GM10248 (cell line): ENCODE measurements at places on chromosomes 6 and 20.

DNA sequence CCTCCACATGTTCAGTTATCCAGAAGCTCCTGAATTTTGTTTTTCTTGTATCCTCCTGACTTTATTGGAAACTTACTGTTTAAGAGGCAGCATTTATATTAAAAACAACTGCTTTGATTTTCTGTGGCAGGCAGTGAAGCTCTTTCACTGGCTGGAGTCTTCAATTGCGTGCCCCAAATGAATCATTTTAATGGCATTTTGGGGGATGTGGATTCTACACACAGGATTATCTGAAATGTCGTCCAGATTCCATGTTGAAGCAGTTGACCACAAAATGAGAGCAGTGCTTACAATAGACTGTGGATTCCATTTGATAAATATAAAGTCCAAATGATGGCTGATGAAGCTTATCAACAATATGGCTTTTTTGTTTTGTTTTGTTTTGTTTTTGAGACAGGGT is 41.0 kb upstream of the HIVEP1 start:
- no peak for DNase-seq

DNA sequence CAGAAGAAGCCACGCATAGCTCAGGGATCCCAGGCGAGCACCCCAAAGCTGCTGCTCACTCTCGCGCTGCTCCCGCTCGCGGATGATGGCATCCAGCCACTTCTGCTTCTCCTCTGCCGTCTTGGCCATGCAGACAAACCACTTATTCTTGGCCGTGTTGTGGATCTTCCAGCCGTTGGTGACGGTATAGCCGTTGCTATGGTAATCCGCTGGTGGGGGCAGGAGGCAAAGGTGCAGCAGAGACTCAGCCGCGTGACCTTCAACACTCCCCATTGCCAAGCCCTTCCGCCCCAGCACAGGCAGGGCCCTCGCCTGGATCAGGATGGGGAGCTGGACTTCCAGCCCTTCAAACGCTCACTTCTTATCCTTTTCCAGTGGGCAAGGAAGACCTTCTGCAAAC is 136.9 kb downstream of the PREX1 start:
- DNase-seq: no peak

- DNase-seq: no peak
These were observed 90.7 kb upstream of the SASH1 start for GRCh38 chr6:148251891-148252290.

GRCh38 chr6:106446983-106447382 is 86.5 kb downstream of the CRYBG1 start:
- DNase-seq: no peak

DNA sequence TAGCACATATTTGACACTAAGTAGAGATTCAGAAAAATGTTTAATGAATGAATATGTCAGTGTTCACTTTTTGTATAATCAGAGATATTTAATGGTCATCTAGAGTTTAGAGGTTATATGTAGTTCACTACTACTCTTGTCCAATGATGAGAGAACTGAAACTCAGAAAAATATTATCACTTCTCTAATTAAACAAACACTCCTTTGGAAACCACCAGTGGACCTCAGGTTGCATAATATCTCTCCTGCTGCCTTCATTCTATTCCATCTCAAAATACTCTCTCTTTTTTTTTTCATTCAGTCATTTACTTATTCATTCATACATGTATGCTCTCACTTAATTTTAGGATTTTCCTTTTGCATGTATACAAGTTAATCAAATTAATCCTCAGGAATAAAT is 423.1 kb upstream of the RNF217 start:
- no peak for DNase-seq

- DNase-seq: no peak
These were observed 84.5 kb upstream of the SNAP25 start for GRCh38 chr20:10134176-10134575.

DNA sequence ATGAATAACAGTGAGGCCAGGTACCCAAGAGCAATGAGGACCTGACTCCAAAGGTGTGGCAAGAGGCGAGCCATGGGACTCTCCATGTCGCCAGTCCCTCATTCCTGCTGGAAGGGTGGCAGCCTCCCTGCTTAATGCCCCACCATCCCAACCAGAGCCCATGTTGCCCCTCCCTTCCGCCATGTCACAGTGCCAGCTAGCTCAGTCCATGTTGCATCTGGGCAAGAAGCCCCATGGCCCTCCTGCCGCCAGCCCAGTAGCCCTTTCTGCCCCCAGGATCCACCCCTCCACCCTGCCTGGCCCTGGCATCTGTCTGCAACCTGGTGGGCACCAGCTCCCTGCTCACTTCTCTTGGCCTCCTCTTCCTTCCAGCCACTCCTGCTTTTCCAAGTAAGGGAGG is 6.0 kb upstream of the CPNE5 start:
- no peak for DNase-seq

DNA sequence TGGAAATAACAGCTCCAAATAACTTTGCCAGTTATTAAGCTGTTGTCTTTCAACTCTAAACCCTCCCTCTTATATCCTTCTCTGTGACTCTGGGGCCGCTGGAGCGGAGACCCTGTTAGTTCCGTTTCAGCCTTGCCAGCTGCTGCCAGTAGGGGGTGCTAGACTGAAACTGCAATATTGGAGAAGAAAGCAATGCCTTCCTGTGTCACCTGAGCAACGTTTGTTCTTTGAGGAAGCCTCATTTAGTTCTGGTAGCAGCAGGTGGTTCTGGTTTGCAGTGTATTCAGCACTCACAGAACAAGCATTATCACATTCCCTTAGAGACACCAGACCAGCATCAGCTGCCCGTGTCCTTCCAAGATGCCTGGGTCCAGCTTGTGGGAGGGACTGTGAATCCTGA is 22.9 kb upstream of the JAG1 start:
- DNase-seq: peak; percentile 23

DNA sequence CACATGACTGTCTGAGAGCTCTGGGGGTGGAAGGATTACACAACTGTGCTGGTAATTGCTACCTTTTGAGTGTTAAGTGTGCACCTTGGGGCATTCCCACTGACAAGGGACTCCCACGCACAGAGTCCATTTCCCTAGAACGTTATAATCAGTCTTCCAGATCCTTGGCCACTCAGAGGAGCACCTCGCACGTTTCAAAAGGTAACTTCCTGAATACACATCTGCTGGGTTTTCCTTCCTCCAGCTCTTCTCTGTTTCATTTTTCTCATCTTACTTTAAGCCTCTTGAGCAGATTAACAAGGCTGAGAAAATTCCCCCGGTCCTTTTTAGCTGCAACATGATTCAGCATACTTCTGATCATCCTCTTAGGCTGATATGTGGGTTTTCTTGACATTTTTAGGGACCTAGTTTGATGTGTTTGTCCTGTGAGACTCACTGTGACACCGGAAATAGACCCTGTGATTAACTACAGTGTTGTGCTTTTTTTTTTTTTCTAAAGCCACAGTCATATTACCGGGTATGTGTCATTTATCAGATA is 98.4 kb upstream of the DUSP22 start:
- DNase-seq: peak; percentile 56

- no peak for DNase-seq
These were observed 1.3 kb upstream of the UNC5CL start for GRCh38 chr6:41040101-41040939.

GRCh38 chr6:31620586-31621319 is at the start of gene PRRC2A:
Gene PRRC2A, plus strand, starts transcription at chr6:31620715. Its CDS starts 2,075 bp downstream, at chr6:31622790.
- DNase-seq: peak; percentile 97

DNA sequence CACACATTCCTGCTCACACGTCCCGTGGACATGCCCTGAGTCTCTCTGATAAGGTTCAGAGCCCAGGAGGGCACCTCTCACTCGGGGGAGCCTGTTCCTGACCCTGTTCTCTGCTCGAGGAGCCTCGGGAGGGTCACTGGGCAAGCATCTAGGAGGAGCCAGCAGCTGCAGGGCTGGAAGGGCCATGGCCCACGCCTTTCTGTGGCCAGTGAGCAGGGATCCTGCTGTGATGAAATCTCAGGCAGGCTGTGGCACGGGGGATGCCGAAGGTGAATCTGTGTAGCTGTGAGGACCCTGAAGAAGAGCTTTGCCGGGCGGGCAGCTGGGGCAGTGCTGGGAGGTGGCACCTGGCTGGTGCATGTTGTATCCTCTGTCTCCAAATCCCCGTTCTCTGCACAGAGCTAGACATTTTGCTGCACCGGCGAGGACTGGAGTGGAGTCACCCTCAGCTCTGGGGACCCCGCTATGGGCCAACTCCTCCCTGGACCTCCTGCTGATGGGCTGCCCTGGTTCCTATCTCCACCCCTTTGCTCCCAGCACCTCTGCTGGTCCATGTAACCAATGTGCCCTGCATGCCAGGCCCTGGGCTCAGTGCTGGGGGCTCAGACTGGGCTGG is 7.1 kb upstream of the NPBWR2 start:
- no peak for DNase-seq

DNA sequence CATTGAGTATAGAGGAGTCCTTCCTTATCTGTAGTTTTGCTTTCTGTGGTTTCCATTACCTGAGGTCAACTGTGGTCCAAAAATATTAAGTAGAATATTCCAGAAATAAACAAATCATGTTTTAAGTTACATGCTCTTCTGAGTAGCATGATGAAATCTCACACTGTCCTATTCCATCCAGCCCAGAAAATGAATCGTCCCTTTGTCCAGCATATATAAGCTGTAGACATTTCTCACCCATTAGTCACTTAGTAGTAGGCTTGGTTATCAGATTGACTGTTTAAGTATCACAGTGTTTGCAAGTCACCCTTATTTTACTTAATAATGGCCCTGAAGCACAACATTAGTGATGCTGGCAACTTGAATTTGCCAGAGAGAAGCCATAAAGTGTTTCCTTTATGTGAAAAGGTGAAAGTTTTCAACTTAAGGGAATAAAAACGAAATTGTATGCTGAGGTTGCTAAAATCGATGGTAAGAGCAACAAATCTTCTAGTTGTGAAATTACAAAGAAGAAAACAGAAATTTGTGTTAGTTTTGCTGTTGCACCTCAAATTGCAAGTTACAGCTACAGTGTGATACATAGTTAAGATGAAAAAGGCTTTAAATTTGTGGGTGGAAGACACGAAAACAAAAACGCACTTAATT is 198.6 kb upstream of the SIM1 start:
- DNase-seq: no peak

DNA sequence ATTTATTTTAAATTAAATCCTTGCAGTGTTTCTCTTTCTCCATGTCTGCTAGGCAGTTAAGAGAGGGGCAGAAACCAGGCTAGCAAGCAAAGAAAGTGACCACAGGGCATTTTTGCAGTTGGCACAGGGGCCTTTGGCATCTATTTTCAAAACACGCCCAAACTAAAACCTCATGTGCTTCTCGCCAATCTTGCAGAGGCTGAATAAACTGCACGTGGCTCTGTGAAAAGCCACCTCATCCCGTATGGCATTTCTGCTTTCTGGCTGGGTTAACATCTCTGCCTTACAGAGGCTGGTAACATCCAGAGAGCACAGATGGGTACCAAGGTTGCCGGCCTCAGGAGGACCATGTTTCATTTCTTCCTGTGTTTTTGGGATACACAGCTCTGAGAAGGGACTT is 54.6 kb downstream of the GJA10 start:
- DNase-seq: no peak

DNA sequence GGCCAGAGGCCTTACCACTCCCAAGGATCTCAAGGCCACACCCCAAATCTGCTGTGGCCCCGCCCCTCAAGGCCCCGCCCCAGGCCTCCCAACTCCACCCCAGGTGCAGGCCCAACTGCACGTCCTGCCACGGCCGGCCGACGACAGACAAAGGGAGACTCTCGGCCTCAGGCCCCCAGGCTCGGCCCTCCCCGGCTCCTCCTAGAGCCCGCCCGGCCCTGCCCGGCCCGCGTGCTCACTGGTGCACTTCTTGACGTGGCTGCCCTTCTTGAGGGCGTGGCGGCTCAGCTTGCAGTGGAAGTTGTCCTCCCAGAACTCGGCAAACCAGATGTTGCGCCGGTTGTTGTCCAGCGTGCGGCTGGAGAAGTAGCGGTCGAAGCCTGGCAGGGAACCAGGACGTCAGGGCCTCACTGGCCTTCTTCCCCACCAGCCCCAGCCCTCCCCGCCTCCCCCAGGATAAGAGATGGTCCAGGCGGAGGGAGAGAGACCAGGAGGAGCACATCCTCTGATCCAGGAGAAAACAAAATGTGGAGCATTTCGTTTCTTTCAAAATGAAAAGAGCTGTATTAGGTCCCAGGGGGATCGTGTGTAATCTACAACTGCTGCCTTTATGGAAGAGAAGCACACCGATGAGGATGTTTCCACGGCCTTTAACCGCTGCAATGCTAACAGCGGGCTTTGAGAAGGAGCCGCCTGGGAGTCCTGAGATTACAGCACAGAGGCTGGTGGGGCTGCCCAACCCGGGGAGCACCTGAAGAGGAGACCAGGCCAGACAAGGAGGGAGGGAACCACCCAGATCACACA is 89.4 kb downstream of the GRM4 start:
- DNase-seq: peak; percentile 54

GRCh38 chr20:6746901-6747609 is 20.4 kb upstream of the BMP2 start:
- DNase-seq: no peak

DNA sequence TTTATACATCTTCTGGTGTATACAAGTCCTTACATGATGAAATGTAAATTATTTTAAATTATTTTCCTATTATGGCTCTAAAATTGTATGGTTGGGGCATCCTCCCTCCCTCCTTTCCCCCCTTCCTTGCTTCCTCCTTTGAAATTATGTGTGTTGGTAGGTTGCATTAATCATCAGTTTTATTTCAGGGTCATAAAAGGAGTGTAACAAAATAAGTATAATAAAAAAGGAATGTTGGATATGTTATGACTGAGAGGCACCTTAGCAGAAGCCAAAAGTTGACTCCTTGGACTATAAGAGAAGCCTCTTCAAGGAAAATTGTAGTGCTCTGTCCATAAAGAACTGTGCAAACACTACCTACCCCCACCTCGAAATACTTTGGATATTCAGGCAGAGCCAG is 46.6 kb upstream of the PTPRK start:
- no peak for DNase-seq

DNA sequence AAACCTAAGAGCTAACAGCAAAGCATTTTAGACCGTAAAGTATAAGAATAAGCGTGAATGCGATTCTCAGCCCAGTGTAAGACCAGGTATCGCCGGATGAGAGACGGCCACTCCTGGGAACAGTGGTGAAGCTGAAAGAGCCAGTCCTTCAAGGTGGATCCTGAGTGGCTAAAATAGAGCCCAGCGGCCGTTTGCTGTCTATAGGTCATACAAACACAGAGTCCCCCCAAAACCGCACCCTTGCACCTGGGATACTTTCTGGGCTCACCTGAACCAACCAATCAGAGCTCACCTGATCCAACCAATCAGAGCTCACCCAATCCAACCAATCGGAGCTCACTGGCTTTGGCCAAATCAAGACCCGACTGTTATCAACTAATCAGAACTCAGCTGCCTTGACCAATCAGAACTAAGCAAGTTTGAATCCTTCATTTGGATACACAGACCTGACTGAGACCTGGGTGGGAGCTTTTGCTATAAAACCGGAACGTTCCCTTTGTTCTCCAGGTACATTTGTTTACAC is 248.2 kb downstream of the DLL1 start:
- no peak for DNase-seq

GRCh38 chr6:151052021-151052646 is 186.6 kb downstream of the MTHFD1L start:
- DNase-seq: no peak

GRCh38 chr6:30363459-30363858 is 18.5 kb downstream of the RPP21 start:
- DNase-seq: no peak

GRCh38 chr20:47209982-47210381 is 146.5 kb downstream of the ZMYND8 start:
- DNase-seq: no peak
